Right cardiac atrium (tissue), 5 donors: ENCODE measurements at places on chromosomes 2 and 18.

DNA sequence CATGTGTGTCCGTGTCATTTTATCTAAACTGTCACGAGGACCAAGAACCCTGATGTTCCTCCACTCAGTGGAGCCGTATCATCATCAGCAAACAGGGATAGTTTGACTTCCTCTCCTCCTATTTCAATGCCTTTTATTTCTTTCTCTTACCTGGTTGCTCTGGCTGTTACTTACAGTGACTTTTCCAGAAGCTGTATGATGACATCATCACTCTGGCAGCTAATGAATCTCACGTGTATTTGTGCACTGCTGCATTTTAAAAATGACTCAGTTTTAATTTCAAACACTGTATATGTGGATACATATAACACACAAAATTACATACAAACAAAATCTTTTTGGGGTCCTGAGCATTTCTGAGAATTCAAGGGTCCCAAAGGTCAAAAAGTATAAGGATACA, 481.4 kb downstream of the CDH2 start:
- DNase-seq: no peak

DNA sequence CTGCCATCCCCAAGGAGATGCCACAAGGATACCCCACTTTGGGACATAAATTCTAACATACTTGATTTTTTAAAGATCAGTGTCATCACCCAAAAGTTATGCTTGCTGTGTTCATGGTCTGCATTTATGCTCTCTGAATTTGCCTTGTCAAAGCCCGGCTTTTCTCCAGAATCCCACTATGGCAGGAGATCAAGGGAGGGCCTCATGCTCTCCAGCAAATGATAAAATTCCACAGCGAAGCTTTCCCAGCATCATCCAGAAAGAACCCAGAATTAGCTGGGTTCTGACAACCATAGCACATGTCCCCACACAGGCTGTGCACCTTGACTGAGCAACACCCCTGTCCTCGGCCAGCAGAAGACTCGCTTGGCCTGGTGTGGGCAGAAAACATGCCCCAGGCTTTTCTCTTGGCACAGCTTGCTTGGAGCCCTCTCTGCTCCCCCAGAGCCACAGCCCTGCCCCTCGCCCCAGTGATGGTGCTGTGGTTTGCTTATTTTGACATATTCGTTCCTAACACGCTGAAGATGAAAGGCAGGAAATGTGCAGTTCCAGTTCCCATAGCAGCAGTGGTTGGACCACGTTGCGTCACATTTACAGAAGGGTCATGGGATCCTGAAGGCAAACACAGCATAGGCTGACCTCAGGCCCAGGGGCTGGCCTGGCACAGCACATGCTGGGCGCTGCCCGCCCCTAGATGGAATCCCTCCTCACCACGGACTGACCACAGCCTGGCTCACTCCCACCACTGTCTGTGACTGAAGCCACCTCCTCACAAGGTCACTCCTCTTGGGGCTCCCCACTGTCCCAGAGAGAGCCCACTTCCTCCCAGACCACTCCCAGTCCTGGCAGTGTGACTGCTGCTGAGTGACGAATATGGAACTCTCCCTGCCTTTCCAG, 14.1 kb upstream of the CHRNA1 start:
- peak; percentile 60 for DNase-seq

DNA sequence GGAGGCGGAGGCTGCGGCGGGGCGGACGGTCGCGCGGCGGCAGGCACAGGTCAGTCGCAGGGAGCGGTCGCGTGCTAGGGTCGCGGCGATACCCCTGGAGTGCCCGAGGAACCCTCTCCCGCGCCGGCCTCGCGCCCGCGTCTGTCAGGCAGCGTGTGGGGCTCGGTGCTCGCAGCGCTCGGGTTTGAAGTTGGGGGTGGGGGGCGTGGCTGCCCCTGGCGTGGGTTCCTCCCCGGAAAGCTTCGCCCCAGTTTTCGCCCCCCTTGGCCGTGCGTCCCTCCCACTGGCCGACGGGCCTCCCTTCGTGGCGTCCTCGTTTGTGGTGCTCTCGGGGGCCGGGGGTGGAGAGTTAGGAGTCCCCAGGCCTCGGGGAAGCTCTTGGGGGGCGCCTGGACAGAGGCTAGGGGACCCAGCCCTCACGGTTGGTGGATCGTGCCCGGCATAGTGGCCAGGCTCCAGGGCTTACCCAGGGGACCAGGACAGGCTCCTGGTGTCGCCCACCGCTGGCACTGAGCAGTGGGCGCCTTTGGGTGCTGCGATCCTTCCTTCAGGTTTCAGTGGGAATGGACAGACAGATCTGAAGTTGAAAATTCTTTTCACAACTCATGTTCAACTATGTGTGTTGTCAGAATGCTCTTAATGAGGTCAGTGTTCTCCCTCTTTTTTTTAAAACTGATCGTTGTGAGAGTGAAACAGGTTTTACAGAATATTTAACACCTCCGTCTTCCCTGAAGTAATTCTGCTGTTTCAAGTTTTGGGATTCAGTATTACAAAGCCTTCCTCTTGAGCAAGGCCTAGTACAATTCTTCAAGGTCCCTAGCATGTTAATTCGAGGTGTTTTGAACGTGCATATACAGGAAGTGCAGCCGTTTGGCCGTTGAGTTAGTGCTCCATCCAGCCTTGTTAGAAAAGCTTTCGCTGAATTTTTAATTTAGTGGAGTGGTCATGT, 604 bp downstream of the RALBP1 start:
- no peak for DNase-seq

DNA sequence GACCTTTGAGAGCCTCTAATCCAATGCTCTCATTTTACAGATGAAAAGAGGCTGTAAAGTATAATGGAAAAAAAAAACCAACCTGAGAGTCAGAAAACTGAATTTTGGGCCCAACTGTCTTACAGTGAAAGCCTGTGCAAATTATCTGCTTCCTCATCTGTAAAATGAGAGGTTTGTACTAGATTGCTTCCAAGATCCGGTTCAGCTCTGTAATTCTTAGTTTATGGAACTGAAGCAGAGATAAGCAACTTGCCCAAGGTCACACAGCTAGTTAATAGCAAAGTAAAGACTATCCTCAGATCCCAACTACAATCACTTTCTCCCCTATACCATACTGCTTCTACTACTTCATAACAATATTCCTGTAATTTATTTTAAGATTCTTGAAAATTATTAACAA, 6.3 kb downstream of the TLK1 start:
- no peak for DNase-seq

DNA sequence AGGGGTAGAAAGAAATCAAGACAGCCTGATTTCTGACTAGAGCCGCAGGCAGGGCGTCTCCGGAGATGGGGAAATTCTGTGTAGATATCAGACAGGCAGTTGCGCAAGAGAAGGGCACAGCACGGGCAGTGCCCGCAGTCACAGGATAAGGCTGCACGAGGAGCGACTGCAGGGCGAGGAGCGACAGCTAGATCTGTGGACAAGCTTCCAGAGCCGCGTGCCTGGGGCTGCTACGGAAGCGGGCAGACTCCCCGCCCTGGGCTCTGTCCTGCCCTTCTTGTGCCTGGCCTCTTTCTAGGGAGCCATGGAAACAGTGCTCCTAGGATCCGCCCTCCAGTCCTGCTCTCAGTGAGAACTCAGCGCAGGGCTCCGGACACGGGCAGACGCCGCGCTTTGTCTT, 12.6 kb downstream of the MC5R start:
- DNase-seq: no peak

DNA sequence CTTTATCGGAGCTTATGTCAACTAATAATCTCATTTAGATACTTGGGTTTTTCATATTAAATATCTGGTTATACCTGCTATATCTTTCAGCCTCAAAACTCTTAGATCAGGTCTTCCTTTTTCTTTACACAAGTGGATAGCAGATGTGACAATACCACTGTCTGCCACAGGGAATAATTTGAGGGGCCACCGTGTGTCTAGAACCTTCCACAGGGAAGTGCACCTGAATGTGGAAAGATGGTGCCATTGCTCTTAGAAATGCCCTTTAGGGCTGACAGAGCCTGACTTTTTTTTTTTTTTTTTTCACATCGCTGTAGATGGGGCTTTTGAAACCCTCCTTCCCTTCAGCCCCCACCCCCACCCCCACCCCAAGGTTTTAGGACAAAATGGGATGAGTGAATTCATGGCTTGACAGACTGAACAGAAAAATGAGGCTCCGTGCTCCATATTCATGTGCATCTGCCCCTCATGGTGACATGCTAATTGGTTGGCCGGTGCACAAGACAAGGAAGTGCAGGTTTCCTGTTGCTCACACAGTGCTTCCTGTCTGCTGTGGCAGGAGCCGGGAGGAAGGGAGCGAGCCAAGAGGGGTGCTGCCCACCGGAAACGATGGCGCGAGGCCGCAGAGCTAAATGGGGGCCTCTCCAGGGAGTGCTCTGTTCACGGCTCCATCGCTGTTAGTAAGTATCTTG, 246.0 kb downstream of the LDLRAD4 start:
- peak; percentile 71 for DNase-seq

DNA sequence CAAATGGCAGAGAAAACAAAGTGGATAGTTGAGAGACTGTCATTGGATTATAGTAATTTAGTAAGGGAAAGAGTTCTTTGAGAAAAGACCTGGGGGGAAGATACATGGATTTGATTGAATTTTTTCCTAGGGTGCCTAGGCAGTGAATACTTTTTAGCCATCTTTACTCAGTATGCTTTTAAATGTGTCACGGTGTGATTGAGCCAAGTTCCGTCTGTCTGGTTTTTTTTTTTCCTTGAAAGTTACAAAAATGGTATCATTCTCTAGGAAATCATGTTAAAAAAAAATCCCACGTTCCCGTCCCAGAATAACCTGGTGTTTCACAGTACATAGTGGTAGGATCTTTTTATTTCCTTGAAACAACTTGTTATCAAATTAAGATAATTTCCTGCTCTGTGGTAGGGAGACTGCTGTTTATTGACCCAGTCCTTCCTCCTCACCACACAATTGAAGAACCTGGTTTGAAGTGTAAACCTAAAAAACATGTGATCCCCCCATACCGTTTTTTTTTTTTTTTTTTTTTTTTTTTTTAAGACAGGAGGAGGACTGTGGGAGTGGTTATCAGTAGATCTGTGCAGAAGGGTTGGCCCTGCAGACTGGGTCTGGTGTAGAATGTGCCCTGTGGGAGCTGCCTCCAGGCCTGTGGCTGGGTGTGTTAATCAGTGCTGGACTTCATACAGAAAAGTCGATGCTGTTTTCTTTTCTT, 55.1 kb downstream of the DGKD start:
- peak; percentile 63 for DNase-seq

- no peak for DNase-seq
These were observed 27.6 kb downstream of the GPATCH11 start for GRCh38 chr2:37111958-37112357.

DNA sequence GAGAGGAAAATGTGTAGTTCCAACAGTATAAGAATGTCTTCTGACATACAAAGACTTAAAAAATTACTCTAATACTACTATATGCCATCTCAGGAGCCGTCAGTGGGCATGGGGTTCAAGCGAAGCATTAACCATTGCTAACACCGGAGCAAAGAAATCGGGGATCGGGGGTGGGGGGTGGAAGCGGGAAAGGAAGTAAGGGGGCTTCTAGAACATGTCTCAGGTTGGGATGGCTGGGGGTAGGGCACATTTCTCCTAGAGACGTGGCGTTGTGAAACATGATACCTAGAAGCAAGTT, 702 bp downstream of the LMAN1 start:
- no peak for DNase-seq

GRCh38 chr2:105187531-105187930, 54.0 kb upstream of the GPR45 start:
- DNase-seq: no peak

- DNase-seq: no peak
These were observed 127.0 kb upstream of the CCDC195 start for GRCh38 chr2:224843141-224843540.

DNA sequence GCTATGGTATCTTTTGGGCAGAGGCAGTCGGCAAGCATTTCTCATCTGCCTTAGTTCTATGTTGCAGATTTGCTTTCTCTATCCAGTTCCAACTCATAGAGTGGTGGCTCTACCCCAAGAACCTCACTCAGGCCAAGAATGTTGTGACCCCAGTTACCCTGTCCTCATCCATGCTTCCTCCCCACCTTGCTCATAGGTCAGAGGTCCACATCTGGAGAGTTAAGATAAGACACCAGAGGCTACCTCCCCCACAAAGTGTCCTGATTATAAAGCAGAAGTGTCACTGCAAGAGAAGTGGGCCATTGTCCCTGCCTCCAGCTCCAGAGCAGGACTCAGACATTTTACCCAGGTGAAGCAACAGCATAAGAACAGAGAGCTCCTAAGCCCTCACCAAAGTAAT, 276.8 kb upstream of the CHST9 start:
- DNase-seq: no peak

DNA sequence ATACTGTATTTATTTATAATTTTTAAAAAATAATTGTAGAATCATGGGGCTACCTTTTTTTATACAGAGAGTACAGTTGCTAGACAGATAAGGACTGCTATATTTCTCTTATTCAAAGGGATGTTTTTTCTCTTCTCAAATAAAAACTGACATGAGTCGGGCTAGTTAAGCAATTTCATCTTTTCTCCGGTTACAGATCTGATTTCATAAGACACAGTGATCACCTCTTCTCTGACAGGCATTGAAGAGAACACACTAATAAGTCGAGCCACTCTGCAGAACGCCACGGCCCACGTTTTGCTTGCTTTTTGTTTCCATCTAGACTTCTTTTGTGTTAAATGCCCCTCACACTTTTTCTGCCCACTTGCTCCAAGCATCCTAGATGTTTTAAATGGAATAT, 85.4 kb downstream of the HNRNPLL start:
- no peak for DNase-seq

- no peak for DNase-seq
These were observed 76.1 kb downstream of the TWIST2 start for GRCh38 chr2:238924032-238924431.

DNA sequence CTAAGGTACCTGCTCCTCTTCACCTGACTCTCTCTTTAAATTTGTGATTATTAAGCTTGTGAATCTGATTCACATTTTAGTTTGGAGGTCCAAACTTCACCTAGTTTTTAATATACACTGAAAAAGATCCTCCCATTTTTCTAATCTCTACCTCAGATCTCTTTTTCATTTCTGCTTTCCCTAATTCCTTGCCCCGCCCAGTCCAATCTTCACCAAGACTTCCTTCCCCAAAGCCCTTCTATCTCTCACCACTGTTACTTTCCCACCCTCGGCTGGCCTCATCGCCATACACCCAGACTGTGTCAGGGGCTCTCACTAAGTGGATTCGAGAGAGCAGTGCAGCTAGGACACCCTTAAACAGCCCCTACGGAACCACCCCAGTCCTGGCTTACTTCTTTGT, 40.0 kb downstream of the LBH start:
- no peak for DNase-seq

DNA sequence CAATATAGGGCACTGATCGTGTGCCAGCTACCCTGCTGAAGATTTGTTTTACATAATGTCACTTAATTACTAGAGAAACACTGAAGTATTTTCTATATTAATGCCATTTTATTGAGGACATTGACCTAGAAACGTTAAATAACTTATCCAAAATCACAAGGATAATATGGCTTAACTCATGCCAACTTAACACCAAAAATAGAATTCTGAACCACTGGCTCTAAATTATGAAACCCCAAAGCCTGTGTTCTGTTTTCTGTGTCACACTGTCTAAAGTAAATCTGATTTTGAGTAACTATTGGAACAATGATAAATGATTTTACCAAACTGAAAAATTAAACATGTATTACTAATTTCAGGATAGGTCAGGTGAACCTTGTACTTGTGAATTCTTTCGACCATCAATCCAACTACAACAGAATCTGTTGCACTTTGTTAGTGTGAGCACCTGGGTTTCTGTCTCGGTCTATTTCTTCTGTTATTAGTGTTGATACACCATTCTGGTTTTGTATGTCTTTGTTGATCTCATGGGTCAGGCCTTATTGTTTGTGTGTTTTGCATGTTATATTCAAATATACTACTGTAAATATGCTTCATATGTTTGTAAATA, 48.2 kb upstream of the CCDC141 start:
- no peak for DNase-seq
